Epithelial cell of esophagus (primary cell): ENCODE measurements at places on chromosomes 3 and 15.

- peak; percentile 64 for DNase-seq
Measured at GRCh38 chr15:100224206-100225185, 117.3 kb downstream of the ADAMTS17 start.

GRCh38 chr3:6736836-6737629, 123.9 kb upstream of the GRM7 start:
- DNase-seq, result no peak

- DNase-seq, result peak; percentile 21
Measured at GRCh38 chr3:177468331-177468730, 271.0 kb upstream of the TBL1XR1 start.

GRCh38 chr15:71219645-71220044, 104.4 kb downstream of the THSD4 start:
- peak; percentile 96 for DNase-seq

GRCh38 chr15:51727141-51727897, 10.1 kb downstream of the LYSMD2 start:
- DNase-seq, result peak; percentile 22

DNA sequence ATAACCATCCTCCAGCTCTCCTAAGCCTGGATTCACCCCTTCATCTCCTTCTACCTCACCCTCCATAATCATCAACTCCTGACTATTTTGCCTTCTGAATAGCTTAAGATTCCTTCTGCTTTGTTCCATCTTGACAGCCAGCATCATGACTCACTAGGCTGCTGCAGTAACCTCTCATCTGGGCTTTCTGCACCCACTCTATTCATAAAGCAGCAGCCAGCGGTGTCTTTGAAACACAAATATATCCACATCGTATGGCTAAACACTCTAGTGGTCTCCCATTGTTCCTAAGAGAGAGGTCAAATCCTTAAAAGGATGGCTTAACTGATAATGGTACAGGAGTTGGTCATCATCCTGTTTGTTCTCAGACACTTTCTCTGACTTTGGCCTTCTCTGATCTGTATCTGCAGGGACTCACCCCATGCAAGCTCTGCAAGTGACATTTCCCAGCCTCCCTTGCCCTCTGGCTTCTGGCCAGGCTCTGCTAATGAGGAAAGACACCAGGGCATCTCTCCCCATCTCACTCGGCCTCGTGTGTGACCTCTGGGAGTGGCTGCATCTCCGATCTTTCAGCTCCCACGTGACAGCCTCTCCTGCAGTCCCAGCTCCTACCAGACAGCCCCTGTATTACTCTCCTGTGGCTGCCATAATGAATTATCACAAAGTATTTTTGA, 6.2 kb downstream of the GRK7 start:
- DNase-seq, result peak; percentile 32

DNA sequence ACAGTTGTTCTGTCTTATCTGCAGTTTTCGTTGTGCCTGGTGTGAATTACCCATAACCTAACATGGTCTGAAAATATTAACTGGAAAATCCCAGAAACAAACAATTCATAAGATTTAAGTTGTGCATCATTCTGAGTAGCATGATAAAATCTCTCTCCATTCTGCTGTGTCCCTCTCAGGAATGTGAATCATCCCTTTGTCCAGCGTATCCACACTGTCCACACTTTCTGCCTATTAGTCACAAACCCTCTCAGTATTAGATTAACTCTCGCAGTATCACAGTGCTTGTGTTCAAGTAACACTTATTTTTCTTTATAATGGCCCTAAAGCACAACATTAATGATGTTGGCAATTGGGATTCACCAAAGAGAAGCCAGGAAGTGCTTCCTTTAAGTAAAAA, 203.2 kb downstream of the CGGBP1 start:
- peak; percentile 28 for DNase-seq

DNA sequence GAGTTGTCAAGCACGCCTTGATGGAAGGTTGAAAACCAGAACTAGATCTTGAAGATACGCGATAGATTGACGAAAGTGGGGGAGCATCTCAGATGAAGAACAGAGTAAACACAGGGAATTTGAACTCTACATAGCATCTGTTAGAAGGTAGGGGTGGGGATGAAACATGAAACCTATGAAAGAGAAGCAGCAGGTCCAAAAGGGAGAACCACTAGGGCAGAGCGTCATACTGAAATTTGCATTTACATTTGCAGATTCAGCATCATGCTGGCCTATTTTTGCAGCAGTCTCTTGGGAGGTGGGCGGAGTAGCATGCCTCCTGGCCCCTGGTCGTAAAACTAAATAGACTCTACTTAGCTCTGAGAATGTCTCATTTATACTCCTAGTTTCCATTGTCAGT, 46.1 kb upstream of the RASGRP1 start:
- DNase-seq, result no peak
